Activated CD4-positive, alpha-beta T cell treated with anti-CD3 and anti-CD28 coated beads, Interleukin-2, amount 50 U/mL, for 48 hours (primary cell): ENCODE measurements at places on chromosomes 3 and 15.

- DNase-seq: peak; percentile 64
These were observed 408 bp downstream of the WDR82 start for GRCh38 chr3:52277972-52278509.

DNA sequence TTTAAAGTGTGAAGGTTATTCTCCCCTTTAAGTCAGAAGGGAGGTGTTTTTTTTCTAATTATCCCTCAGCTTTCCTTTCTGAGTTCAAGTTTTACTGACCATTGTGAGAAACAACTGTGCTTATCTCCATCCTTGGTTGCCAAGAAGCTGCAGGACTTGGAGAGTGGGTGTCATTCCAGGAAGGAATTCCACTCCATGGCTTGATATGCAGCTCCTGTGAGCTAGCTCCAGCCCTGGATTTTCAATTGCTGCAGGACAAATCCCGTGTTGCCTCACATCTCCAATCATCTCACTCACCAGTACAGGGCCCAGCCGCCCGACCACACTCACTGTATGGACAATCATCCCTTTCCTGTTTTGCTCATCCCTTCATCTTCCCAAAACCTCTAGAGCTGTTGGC lies 122.5 kb downstream of the IGSF11 start:
- no peak for DNase-seq

DNA sequence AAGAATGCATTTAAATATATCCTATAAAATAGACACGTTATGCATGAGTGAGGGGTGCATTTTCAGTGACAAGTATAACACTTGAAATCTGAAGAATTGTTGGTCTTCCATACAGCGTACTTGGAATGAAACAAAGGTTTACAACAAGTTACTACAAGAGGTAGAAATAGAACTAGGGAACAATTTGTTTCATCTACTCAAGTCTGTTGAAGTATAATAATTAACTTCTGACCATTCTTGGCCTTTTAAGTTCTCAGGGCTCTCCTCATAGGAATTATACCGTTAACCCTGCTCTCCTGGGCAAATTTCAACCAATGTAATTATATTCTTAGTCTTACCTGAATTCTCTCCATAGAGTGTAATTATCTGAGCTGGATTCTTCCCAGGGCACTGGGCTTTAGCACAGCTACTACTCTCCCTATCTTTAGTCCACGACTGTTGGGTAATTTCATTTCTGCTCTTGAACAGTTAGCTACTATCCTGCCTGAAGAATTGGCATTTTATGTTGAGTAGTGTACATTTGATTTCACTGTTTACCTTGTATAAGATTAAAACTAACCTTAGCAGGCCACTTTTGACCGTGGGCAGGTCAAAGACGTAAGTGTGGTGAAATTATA lies 100.6 kb downstream of the UBE2E2 start:
- DNase-seq: no peak

- DNase-seq: no peak
These were observed 10.0 kb upstream of the SLC22A13 start for GRCh38 chr3:38255627-38256026.

DNA sequence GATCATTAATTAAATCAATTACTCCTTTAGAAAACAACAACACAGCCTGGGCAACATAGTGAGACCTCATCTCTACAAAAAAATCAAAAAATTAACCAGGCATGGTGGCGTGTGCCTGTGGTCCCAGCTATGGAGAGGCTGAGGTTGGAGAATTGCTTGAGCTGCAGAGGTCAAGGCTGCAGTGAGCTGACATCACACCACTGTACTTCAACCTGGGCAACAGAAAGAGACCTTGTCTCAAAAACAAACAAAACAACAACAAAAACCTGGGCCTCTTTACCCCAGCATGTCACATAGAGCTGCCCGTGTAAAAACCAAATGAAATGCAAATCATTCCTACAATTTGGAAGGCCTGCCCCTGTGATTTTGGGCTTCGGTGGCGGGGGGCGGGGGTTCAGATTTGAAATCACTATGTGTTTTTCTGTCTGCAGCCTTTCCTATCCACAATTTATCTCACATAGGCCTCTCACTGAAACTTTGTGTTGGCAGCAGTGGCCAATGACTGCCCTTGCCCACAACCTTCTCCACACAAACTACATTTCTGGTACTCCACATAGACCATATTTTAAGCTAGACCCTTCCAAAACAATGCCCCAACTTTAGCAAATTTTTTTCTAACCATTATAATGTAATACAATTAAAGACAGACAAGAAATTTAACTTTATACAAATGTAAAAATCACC lies 6.5 kb downstream of the ADAM10 start:
- DNase-seq: no peak

- no peak for DNase-seq
These were observed 101.8 kb downstream of the ST8SIA2 start for GRCh38 chr15:92495446-92495845.

DNA sequence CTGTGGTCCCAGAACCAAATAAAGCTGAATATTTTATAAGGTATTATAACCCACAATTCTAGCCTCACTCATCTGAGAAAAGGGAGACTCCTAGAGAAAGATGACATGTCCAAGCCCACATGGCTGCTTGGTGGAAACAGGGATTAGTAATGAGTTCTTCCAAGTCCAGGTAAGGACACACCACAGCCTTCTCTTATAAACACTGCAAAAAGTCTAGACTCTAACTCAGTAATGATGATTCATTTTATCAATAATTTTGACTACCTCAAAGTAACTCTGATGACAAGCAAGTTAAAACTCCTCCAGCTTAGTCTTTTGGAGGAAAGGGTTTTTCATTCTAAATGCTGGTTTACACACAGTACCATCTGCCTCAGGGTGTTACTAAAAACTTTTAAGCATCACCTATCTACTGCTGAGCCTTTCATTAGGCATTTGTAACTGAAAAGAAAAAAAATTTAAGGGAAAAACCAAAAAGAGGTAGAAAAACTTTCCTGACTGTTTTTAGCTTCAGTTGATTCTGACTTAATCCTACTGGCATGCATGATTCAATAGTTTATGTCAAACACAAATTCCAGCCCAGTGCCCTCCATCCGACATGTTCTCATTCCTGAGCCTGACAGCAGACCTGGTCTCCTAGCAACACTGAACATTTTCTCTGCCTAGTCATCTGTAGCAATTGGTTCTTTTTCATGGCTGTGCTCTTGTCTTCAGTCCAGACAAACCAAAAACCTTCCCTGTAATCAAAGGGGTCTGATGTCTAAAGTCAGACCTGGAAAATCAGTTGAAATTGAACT lies 43.9 kb downstream of the P3H2 start:
- no peak for DNase-seq

DNA sequence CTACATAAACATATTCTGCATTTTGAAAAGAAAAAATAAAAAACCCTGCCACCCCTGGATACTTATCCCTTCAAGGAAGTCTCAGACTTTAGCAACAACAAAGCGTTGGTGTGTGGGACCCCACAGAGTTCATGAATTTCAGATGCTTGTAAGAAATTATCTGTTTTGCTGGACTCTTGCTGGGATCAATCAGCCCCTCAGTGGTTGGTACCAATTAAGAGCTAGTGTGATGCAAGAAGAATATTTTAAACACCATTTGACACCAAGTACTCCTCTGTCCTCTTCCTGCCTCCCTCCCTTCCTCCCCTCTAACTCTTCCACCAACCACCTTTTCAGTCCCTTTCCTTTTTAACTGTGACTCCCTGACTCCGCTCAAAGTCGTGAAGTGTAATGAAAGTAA lies 51.5 kb downstream of the SST start:
- no peak for DNase-seq

- DNase-seq: no peak
These were observed 2.7 kb downstream of the TM4SF19 start for GRCh38 chr3:196335503-196335948.

GRCh38 chr3:195105389-195105788 lies 165.6 kb downstream of the XXYLT1 start:
- DNase-seq: no peak

GRCh38 chr3:156978481-156978961 lies 152.4 kb downstream of the LEKR1 start:
- DNase-seq: no peak

DNA sequence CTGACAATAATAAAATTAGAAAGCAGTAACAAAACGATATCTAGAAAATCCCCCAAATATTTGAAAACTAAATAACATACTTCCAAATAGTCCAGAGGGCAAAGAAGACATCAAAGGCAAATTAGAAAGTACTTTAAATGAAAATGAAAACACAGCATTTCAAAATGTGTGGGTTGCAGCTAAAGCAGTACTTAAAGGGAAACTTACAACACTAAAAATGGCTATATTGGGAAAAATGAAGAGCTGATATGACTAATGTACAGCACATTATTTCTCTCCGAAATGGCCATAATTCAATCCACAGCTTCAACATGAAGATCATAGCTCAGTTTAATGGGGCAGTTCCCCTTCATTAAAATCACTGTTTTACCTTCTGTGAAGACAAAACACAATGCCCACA lies 71.9 kb downstream of the FBXL22 start:
- no peak for DNase-seq

GRCh38 chr15:90595763-90596155 lies 66.0 kb downstream of the CRTC3 start:
- DNase-seq: no peak

DNA sequence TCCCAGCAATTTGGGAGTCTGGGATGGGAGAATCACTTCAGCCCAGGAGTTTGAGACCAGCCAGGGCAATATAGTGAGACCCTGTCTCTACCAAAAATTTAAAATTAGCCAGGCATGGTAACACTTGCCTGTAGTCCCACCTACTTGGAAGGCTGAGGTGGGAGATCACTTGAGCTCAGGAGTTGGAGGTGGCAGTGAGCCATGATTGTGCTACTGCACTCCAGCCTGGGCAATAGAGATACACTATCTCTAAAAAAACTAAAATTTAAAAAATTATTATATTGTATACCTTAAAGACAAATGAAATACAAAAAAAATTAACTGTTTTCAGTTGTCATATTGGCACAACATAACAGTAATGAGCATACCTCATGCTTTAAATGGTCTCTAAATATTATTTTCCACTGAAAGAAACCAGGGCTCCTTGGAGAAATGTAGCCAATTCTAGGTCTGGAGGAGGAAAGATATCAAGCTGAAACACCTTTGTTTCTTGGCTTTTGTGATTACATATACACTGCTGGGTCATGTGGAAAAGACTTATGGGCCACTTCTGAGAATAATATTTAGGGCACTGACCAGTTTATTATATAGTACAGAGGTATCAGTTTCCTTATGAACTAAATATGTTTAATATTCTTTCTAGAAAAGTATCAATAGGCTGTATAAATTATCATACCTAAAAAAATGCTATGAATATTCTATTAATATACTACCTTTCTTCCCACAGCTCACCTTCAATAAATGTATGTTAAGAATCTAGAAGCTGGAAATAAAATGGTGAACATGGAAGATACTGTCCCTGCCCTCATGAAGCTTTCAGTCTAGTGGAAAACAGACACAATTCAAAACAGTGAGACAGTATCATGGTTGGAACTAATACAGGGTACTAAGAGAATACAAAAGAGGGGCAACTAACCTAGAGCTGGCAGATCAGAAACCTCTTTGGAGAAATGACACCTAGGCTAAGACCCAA lies 119.5 kb downstream of the TMCC1 start:
- DNase-seq: no peak

DNA sequence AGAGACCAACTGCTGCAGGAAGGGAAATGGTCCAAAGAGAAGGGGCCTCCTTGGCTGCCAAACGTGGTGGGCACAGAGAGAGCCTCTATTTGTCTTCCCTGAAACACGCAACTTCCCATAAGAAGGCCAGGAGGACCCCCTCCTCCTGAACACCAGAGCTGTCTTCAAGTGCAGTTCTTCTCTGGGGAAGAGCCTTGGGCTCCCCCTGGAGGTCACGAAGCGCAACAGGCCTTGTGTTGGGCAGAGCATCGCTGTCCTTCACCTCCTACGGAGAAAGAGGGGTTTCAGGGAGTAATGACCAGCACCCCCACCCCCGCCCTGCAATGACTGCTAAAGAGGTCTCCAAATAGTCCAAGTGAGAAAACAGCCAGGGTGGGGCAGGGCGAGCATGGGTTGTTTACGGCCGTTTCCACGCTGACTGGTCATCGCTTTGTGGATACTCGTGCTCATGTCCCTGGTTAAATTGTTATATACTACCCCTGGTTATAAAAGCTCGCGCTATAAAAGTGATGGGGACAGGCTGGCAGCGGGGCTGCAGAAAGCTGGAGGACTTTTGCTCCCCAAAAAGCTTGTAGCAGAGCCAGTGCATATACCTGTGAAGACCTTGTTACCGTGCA lies 397.5 kb upstream of the ATP10A start:
- peak; percentile 18 for DNase-seq

GRCh38 chr3:196691386-196691785 lies 20.7 kb downstream of the CEP19 start:
- DNase-seq: no peak

GRCh38 chr15:33007303-33007855 lies 187.1 kb downstream of the FMN1 start:
- no peak for DNase-seq

GRCh38 chr15:68990231-68990991 lies 24.1 kb upstream of the NOX5 start:
- no peak for DNase-seq

DNA sequence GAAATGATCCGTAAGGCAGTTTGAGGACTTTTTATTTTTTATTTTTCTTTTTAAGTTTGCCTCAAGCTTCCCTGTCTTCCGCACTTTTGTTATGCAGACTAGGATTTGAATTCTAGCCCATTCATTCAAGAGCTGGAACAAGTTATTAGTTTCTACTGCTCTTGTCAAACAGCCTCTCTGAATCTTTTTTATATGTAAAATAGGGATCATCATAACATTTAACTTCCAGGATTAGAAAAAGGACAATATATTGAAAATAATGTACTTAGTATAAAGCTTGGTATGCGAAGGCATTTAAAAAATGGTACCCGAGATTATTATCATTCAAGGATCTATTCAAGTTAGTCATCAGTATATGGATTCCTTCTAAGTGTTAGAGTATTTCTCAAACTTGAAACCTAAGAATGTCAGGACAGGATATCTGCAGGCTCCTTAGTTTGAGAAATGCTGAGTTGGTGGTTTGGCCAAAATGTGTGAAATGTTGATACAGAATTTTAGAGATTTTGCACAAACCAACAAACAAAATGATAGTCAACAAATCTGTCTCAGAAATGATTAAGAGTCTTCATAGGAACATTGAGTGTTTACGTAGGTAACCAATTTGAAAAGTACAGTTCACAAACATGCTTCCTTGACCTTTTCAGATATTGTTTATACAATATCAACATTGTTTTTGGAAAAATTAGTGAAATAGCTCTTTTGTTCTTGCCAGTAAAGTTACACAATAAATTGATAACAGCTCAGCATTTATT lies 40.5 kb upstream of the IGSF10 start:
- no peak for DNase-seq
